ENCODE measurements at places on chromosomes 1 and 21.

DNA sequence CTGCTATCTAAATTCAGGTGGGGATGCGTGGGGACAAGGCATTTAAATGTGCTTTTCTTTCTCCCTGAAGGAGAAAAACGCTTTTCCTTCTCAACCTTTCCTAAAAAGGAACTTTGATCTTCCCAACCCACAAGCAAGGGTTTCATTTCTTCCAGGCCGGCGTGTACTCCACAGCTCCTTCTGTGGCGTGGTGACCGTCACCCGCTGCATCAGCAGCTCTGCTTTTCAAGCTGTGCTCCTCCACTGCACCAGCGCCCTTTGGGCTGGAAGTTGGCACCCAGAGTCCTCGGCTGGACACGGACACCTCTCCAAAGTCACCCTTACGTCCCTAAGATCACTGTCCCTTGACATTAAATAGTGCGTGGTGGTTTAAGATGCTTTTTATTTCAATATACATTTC lies 54.3 kb downstream of the PEX14 start:
- no peak for DNase-seq

DNA sequence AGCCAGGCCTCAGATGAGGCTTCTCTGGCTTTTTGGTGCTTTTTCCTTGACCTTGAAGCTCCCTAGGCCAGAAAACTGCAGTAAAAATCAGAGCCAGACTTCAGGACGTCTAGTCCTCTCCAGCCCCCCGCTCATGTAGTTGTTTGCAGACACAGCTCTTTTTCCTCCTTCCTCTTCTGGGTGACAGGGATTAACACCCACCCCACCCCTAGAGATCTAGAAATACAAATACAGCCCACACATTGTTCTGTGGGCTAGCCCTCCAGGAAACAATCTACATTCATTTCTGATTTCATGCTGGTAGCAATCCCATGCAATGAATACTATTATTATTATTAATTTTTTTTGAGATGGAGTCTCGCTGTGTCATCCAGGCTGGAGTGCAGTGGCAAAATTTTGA lies 9.9 kb upstream of the CLSTN1 start:
- no peak for DNase-seq

GRCh38 chr1:51433972-51434510 lies 85.0 kb downstream of the EPS15 start:
- DNase-seq, result no peak

GRCh38 chr1:19485362-19486187 lies at the start of gene CAPZB:
TSS of gene CAPZB (minus strand) at chr1:19485539. CDS start at chr1:19485438, 101 bp downstream.
- DNase-seq, result peak; percentile 80

- DNase-seq, result no peak
Observed at GRCh38 chr1:171841931-171842761, 848 bp downstream of the DNM3 start.

DNA sequence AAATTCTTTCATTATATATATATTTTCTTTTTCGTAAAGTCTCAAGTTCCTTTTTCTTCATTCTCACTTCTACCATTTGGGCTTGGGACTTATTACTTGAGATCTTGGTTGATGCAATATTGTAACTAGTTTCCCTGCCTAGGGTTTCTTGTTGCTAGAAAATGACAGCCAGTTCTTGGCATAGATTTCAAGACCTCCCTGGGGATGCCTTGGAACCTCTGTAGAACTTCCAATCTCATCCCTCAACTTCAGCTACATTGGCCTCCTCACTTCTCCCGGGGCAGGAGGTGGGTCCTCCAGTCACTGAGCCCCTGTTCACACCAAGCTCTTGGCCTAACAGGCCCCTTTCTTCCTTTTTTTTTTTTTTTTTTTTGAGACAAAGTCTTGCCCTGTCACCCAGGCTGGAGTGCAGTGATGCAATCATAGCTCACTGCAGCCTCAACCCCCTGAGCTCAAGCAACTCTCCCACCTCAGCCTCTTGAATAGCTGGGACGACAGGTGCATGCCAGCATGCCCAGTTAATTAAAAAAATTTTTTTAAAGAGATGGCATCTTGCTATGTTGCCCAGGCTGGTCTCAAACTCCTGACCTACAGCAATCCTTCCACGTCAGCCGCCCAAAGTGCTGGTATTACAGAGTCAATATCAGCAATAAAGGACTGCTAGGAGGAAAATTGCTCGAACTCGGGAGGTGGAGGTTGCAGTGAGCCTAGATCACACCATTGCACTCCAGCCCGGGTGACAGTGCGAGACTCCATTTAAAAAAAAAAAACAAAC lies 33.1 kb downstream of the MAP3K7CL start:
- DNase-seq, result no peak

GRCh38 chr1:235939480-235939775 lies 72.7 kb upstream of the LYST start:
- no peak for DNase-seq

DNA sequence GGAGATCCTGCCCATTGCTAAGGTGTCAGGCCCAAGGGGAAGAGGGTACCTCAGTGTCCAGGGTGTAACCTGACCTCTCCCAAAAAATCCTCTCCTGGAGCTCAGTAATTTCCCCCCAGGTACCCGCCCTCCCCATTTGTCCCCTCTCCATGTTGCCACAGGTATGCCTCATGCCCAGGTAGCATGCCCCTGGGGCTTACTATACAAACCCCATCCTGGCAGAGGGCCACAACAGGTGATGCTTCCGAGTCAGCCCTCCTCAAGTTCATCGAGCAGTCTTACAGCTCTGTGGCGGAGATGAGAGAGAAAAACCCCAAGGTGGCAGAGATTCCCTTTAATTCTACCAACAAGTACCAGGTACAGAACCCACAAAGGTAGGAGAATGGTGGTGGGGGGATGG lies 15.7 kb downstream of the ATP1A4 start:
- DNase-seq, result no peak

Measured in thoracic aorta (tissue), 2 donors.